Psoas muscle (tissue), 8 donors: ENCODE measurements at places on chromosomes 13 and 19. TPM values are rescaled to one million over a fixed set of nuclear protein-coding genes. Genes with fewer than 3 reads are reported as not detected.

The WDR62 gene
- total RNA-seq = 1.9 TPM

The SEMA6B gene
- total RNA-seq = 8.9 TPM

The CABP5 gene
- not detected for total RNA-seq

The PAK4 gene
- 12.5 TPM for total RNA-seq

The C19orf38 gene
- 0.30 TPM for total RNA-seq

The PSG2 gene
- total RNA-seq = not detected

The ZNF285 gene
- 1.1 TPM for total RNA-seq

The MEIOSIN gene
- not detected for total RNA-seq

- DNase-seq = no peak
These were observed 182.5 kb downstream of the KCNRG start for GRCh38 chr13:50197705-50198104.

GRCh38 chr19:13097463-13098258, 5.0 kb downstream of the LYL1 start:
- DNase-seq = peak; percentile 68

DNA sequence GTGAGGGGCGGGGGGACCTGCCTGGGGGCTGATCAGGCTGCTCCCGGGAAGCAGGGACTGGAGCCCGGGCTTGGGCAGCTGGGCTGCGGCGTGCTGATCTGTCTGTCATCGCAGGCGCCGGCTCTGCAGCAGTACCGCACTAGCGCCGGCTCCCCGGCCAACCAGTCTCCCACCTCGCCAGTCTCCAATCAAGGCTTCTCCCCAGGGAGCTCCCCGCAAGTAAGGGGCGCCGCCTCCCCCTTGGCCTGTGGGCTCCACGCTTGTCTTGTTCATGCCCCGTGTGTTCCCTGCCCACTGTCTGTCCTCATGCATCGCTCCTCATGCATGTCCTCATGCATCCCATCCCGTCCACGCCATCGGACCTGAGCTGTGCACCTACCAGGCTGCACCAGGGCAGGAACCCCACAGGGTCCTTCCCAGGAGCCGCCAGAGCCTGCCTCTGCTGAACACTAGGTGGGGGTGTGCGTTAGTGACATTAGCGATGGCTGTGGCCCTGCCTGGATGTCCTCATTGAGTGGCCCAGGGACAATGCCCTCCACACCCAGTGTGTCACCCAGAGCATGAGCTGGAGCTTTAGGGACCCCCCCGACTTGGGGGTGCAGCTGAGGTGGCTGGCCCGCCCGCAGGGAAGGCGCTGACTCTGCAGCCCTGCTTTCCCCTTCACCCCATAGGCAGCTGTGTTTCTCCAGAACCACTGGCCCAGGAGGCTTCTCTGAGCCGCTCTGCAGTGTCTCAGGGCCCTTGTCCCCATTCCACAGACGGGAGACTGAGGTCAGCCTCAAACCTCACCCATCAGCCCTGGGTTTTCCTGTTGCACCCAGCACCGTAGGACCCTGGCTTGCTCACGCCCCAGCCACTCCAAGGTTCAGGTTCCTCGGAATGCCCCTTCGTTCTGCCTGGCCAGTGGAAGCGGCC, 19.5 kb downstream of the COMP start:
- no peak for DNase-seq

GRCh38 chr19:23409392-23410048, 14.2 kb upstream of the ZNF91 start:
- DNase-seq = no peak

- peak; percentile 59 for DNase-seq
These were observed at the start of gene CYP4F11 for GRCh38 chr19:15934332-15935078. Gene CYP4F11, minus strand, starts transcription at chr19:15934529. Its CDS starts 121 bp downstream, at chr19:15934408.

GRCh38 chr13:75368167-75368566, 113.8 kb downstream of the TBC1D4 start:
- DNase-seq = no peak

DNA sequence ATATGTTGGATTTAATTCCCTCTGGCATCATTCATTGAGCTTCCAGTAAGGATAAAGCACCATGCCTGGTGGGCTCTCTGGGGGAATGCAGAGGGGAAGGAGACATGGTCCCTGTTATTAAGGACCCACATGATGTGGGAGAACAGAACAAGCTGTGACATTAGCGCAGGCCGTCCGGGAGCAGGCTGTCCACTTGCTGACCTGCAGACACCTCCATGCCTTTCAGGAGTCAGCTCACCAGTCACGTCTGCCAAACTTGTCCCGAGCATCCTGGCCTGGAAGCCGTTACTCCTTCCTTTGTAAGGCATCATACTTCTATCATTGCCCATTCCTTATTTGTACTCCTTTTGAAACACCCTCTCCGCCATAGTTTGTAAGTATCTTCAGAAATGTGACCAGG, 23.4 kb downstream of the B3GLCT start:
- no peak for DNase-seq

DNA sequence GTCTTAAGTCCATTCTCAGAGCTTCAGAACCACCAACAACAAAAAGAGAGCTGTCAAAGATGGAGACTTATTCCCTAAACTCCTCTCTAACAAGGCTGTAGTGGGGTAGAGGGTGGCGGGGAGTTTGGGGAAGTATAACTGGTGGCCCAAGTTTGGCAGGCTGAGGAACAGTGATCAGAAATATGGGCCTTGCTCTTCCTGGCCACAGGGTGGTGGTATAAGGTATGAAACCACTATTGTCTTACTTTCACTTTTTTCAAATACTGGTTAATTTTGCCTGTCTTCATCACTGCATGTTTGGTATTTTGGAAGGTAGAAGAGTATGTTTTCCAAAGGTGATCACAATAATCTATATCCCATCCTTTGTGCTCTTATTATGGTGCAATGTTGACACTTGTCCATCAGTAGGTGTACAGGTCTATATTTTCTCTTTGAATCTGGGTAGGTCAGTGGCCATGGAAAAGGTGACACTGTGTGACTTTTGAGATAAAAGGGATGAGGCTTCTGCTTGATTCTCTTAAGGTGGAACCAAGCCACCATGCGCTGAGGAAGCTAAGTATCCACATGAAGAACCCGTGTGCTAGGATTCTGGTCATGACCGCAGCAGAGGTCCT, 23.2 kb upstream of the GPC5 start:
- DNase-seq = no peak

DNA sequence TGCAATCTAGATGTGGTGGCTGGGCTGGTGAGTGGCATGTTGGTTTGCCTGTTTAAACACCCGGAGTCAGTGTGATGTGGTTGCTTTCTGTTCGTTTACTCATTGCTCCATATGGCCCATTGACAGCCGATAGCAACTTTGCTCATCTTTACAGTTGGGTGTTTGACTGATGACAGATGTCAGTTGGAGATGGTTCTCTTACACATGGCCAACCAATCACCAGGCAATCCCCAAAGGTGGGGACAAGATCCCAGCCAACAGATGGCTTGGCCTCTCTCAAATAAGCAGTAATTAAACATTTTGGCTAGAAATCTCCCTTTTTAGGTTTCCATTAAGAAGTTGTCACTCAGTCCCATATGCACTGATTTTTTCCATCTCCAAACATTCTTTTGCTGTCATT, 497.1 kb upstream of the ARGLU1 start:
- no peak for DNase-seq

- DNase-seq = no peak
These were observed 20.7 kb downstream of the TDRD3 start for GRCh38 chr13:60417734-60418133.

GRCh38 chr13:55567721-55568625, 1572.7 kb upstream of the PRR20A start:
- no peak for DNase-seq

DNA sequence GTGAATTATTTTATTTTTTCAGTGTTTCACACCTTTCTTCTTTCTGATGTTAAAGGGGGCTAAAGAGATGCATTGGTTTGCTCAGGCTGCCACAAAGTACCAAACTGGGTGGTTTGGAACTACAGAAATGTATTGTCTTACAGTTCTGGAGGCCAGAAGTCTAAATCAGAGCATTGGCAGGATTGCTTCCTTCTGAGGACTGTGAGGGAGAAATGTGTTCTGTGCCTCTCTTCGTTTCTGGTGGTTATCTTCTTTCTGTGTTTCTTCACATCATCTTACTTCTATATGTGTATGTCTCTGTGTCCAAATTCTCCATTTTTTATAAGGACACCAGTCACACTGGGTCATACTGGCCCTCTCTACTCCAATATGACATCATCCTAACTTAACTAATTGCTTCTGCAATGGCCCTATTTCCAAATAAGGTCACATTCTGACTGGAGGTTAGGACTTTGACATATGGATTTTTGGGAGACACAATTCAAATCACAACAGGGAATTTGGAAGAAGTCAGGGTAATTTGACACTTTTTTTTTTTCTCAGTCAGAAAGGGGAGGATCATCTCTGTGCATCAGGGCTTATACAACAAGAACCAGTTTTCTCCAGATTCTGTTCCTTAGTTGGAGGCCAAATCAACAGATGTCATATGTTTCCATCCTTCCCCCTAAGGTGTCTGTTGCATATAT, 188.2 kb downstream of the KCNRG start:
- no peak for DNase-seq

GRCh38 chr13:36395280-36395679, 37.0 kb upstream of the CCNA1 start:
- no peak for DNase-seq

GRCh38 chr13:47303626-47304025, 406.8 kb upstream of the HTR2A start:
- DNase-seq = no peak
